SJCRH30 (cell line): ENCODE measurements at places on chromosomes 5 and 9.

- H3K4me1 ChIP-seq: peaks cover 23% of the 10 kb centered on the region
- H3K27me3 ChIP-seq: no peaks in the 10 kb centered on the region
- no peak overlapping the region for H3K4me3 ChIP-seq
These were observed 22.8 kb upstream of the TNFAIP8 start for GRCh38 chr5:119332978-119333401.

DNA sequence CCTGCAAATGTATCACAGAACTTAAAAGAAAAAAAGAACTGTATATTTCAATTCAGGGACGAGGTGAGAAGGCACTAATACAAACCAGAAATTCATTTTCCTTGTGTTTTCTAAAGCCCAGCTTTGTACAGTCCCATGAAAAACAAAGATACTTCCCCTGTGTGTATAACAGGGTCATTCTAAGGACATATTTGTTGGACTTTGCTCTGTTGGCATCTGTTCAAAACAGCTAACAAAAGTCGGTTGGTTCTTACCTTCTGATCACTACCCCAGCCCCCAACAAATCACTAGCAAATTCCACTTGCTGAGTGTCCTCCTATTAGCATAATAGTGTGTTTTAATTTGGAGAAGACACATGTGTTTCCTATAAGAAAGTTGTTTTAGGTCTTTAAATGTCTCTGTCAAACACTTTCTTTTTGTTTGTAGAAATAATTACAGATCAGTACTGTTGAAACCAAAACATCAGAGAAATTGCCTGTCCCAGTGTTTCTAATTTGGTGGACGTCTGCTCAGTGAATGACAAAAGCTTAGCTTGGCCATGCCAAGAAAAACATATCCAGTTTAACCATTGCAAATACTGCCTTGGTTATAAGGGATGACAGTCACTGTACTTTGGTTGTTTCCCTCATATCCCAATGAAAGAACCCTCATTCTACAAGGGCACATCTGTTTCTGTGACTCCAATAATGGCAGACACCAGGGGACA is 480.5 kb downstream of the EBF1 start:
- no peak overlapping the region for H3K4me3 ChIP-seq
- no peaks in the 10 kb centered on the region for H3K27me3 ChIP-seq
- DNase-seq: peak; percentile 16

GRCh38 chr9:115058684-115059315 is 59.2 kb downstream of the TNC start:
- no peaks in the 10 kb centered on the region for H3K27me3 ChIP-seq
- no peak overlapping the region for H3K27ac ChIP-seq
- no peak for DNase-seq
- H3K36me3 ChIP-seq: peaks cover 95% of the 10 kb centered on the region
- no peak overlapping the region for H3K4me3 ChIP-seq
- no peaks in the 10 kb centered on the region; the same call in 1 of the 2 replicates for H3K4me1 ChIP-seq

GRCh38 chr9:127506814-127507750 is 55.8 kb downstream of the LRSAM1 start:
- no peak overlapping the region for H3K27ac ChIP-seq
- DNase-seq: peak; percentile 59
- no peaks in the 10 kb centered on the region for H3K27me3 ChIP-seq
- H3K36me3 ChIP-seq: peaks cover 41% of the 10 kb centered on the region
- no peak overlapping the region for H3K4me3 ChIP-seq
- 0 out of 2 replicates have a peak, but pooled peaks cover 3% of the 10 kb centered on the region for H3K4me1 ChIP-seq

DNA sequence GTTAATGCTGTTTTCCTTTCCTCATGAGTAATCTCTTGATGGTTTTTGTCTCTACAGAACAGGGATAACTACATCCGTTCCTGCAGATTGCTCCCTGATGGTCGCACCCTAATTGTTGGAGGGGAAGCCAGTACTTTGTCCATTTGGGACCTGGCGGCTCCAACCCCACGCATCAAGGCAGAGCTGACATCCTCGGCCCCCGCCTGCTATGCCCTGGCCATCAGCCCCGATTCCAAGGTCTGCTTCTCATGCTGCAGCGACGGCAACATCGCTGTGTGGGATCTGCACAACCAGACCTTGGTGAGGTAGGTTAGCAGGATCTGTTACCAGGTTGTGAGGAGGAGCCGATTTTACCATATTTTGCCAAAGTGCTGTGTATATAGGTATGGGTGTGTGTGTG is 148.2 kb downstream of the TLE4 start:
- no peaks in the 10 kb centered on the region for H3K27me3 ChIP-seq
- DNase-seq: no peak
- H3K36me3 ChIP-seq: peaks cover 88% of the 10 kb centered on the region

DNA sequence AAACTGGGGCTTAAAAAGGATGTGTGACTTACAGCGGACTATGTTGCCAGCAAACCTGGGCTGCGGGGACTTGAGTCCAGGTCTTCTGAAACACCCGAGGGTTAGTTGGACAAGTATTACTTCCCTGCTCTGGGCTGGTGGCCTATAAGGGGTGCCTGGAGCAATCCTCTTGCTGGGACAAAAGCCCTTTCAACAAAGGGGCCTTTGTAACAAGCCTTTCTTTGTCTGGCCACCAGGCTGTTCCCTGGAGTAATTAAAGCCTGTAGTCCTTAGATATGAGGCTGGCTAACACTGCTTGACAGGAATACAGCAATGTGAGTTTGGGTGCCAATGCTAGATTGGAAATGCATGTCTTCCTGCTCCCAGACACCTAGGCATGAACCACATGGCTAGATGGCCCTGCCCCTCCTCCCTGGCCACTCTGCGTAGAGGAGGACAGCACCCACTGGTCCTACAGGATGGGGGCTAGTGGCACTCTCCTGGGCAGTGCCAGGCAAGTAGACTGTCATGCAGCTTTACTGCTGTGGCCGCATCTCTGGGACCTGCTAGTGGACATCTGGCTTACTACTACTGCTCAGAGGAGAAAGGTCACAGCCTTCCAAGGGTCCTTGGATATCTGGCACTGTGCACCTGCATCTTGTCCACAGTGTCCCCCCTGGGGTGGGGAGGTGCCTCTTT is 343.1 kb downstream of the ZSWIM6 start:
- no peak overlapping the region for H3K27ac ChIP-seq
- no peaks in the 10 kb centered on the region for H3K27me3 ChIP-seq
- H3K4me3 ChIP-seq: no peak overlapping the region

DNA sequence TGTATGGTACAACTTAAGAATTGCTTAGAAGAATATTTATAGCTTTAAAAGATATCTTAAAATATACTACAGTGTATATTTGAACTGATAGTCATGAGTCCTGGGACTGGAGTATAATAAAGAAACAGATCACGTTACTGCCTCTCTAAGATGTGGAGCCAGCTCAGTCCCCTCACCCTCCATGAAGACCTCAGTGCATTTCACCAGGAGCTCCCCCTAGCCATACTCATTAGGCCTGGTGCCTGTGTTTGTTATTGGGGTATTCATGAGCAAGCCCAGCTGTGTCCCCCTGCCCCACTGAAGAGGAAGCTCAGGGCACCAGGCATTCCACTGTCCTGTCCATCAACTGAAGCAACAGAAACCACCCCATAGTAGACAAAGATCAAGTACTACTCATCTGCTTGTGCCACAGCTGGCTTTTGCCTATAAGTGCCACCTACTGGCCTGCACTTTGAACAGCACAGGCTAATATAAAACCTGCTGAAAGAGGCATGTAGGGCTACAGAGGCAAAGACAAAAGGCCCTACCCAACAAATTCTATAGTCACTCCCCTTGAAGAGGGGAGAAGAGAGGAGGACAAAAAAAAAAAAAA is 850.2 kb upstream of the NUDT12 start:
- H3K27ac ChIP-seq: no peak overlapping the region
- H3K36me3 ChIP-seq: no peaks in the 10 kb centered on the region
- no peaks in the 10 kb centered on the region for H3K4me1 ChIP-seq
- DNase-seq: peak; percentile 31
- H3K27me3 ChIP-seq: no peaks in the 10 kb centered on the region
- H3K4me3 ChIP-seq: no peak overlapping the region

GRCh38 chr5:168172760-168173223 is 118.7 kb upstream of the WWC1 start:
- peak; percentile 43 for DNase-seq
- no peak overlapping the region for H3K27ac ChIP-seq
- H3K4me1 ChIP-seq: no peaks in the 10 kb centered on the region

GRCh38 chr5:93893075-93893474 is 151.7 kb upstream of the POU5F2 start:
- no peak overlapping the region for H3K4me3 ChIP-seq
- H3K27me3 ChIP-seq: no peaks in the 10 kb centered on the region
- no peaks in the 10 kb centered on the region for H3K4me1 ChIP-seq
- no peak for DNase-seq
- H3K27ac ChIP-seq: no peak overlapping the region
- no peaks in the 10 kb centered on the region for H3K36me3 ChIP-seq

- no peaks in the 10 kb centered on the region for H3K27me3 ChIP-seq
- peak; percentile 54 for DNase-seq
- H3K4me3 ChIP-seq: peak overlapping the region; percentile 69
- H3K4me1 ChIP-seq: peaks cover 5% of the 10 kb centered on the region; the same call in 1 of the 2 replicates
- peak overlapping the region; percentile 83 for H3K27ac ChIP-seq
These were observed 1.0 kb downstream of the DMRT2 start for GRCh38 chr9:1051210-1051583.

- no peaks in the 10 kb centered on the region for H3K27me3 ChIP-seq
- H3K27ac ChIP-seq: no peak overlapping the region
- no peaks in the 10 kb centered on the region for H3K36me3 ChIP-seq
- peak; percentile 18 for DNase-seq
These were observed 18.7 kb upstream of the RHOBTB3 start for GRCh38 chr5:95712347-95712958.

GRCh38 chr5:142861011-142861410 is 90.8 kb downstream of the ARHGAP26 start:
- no peak overlapping the region for H3K27ac ChIP-seq
- H3K4me1 ChIP-seq: no peaks in the 10 kb centered on the region; the same call in 1 of the 2 replicates
- H3K27me3 ChIP-seq: no peaks in the 10 kb centered on the region
- H3K36me3 ChIP-seq: no peaks in the 10 kb centered on the region
- no peak for DNase-seq
- no peak overlapping the region for H3K4me3 ChIP-seq

GRCh38 chr5:158819840-158820620 is 279.7 kb downstream of the EBF1 start:
- H3K36me3 ChIP-seq: 0 out of 2 replicates have a peak, but pooled peaks cover 3% of the 10 kb centered on the region
- no peak overlapping the region for H3K4me3 ChIP-seq
- no peak overlapping the region for H3K27ac ChIP-seq
- H3K4me1 ChIP-seq: no peaks in the 10 kb centered on the region

GRCh38 chr5:81495286-81495685 is 101.4 kb upstream of the ACOT12 start:
- no peaks in the 10 kb centered on the region for H3K27me3 ChIP-seq
- H3K27ac ChIP-seq: no peak overlapping the region
- no peaks in the 10 kb centered on the region for H3K36me3 ChIP-seq
- no peak for DNase-seq
- no peaks in the 10 kb centered on the region for H3K4me1 ChIP-seq
- H3K4me3 ChIP-seq: no peak overlapping the region

- H3K36me3 ChIP-seq: no peaks in the 10 kb centered on the region
- no peak overlapping the region for H3K27ac ChIP-seq
- H3K27me3 ChIP-seq: no peaks in the 10 kb centered on the region
- peaks cover 43% of the 10 kb centered on the region for H3K4me1 ChIP-seq
- no peak overlapping the region for H3K4me3 ChIP-seq
- no peak for DNase-seq
These were observed 390.3 kb downstream of the GADD45G start for GRCh38 chr9:89994988-89995613.

DNA sequence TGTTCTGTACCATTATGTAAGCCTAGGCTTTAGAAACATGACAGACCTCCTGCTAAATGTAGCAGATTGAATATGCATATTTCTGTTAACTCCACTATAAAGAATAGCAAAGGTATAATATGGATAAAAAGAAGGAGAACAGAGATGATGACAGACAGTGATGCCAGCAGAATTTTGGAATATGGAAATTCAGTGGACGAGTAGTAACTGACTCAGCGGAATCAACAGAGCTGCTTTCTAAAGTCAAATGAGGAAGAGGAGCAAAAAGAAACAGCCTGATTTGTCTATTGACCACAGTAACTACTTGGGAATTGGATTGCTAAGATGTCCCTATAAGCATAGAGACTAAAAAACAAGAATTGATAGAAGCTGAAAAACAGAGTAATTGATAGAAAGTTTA is 8.0 kb downstream of the GPR21 start:
- H3K27ac ChIP-seq: no peak overlapping the region
- H3K4me3 ChIP-seq: no peak overlapping the region
- H3K27me3 ChIP-seq: no peaks in the 10 kb centered on the region
- no peaks in the 10 kb centered on the region for H3K4me1 ChIP-seq
- no peak for DNase-seq

DNA sequence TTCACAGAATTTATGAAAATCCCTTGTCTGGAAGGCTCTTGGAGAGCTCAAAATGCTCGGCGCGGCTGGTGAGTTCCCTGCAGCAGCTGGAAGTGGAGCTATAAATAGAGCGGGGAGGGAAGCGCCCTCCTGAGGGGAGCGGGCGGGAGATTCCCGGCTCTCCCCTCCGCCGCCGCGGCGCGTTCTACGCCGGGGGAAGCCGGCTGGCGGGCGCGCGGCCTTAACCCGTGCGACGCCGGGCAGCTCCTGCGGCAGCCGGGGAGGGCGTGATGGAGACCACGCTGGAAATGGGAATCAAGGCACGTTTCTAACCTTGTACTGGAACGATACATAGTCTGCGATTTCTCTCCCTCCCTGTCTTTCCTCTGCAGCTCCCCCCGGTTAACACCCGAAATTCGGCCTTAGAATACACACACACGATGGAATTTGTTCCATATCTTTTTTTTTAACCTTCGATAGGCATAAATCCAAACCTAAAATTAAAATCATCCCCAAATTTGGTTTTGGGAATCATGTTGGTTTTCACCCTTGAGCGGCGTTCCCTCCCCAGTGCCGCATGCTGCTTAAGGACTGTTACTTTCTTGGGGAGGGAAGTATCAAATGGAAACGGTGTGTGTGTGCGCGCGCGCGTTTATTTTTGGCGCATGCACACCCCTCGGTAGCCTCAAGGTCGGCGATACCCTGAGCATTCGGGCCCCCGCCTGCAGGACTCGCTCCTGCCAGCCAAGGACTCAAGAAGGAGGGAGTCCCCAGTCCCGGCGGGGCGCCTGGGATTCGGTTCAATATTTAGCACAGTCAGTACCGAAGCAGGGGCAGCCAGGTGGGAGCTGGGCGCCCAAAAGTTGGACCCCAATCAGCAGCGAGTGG is 306.3 kb upstream of the KCNN2 start:
- H3K4me3 ChIP-seq: peak overlapping the region; percentile 45
- H3K4me1 ChIP-seq: no peaks in the 10 kb centered on the region; the same call in 1 of the 2 replicates
- H3K27ac ChIP-seq: no peak overlapping the region
- peaks cover 10% of the 10 kb centered on the region; the same call in 1 of the 2 replicates for H3K27me3 ChIP-seq
- no peaks in the 10 kb centered on the region for H3K36me3 ChIP-seq
- peak; percentile 77 for DNase-seq

GRCh38 chr9:81591791-81592190 is 97.6 kb downstream of the TLE1 start:
- H3K36me3 ChIP-seq: peaks cover 95% of the 10 kb centered on the region
- peaks cover 4% of the 10 kb centered on the region for H3K4me1 ChIP-seq
- no peaks in the 10 kb centered on the region for H3K27me3 ChIP-seq
- H3K27ac ChIP-seq: no peak overlapping the region
- DNase-seq: no peak

- H3K27ac ChIP-seq: peak overlapping the region; percentile 0; the same call in 1 of the 2 replicates
- peaks cover 36% of the 10 kb centered on the region for H3K4me1 ChIP-seq
- no peaks in the 10 kb centered on the region for H3K36me3 ChIP-seq
- no peak overlapping the region for H3K4me3 ChIP-seq
- no peaks in the 10 kb centered on the region for H3K27me3 ChIP-seq
- peak; percentile 49 for DNase-seq
These were observed 483.8 kb downstream of the DMAC1 start for GRCh38 chr9:7315746-7316145.
